ENCODE measurements at places on chromosomes 1 and 21.

GRCh38 chr1:65541865-65542264 lies 121.4 kb downstream of the LEPR start:
- DNase-seq: no peak

- DNase-seq: peak; percentile 85
These were observed 11.4 kb downstream of the FAM229A start for GRCh38 chr1:32350785-32351398.

DNA sequence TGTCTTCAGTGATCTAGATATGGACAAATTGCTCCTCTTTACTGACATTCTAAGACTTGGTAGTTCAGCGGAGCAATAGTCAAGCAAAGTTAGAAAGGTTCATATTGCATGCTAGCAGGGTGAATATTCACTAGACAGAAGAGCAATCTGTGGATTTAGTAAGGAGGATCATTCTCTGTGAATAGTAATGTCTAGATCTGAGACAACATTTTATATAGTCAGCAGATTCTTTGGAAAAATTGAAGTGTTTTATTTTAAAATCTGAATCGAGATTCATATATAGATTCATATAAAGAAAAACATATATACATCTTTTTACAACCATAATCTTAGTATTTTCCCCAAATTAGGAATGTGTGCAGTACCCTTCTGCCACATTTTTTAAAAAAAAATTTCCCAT lies 274.5 kb upstream of the BRINP3 start:
- no peak for DNase-seq

DNA sequence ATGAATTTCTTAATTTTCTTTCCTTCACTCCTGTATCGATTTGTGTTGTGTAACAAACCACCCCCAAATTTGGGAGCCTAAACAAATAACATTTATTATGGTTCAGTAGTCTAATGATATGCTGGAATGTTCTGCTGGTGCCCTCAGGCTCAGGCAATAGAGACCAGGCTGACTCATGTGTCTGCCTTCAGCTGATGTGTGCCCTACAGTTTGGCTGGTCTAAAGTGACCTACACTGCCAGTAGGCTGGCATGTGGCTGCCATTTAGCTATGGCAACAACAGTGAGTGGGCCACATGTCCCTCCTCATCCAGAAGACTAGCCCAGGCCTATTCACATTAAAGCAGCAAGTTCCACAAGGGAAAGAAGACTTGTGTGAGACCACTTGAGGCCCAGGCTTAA lies 115.8 kb downstream of the PTPRC start:
- DNase-seq: no peak

DNA sequence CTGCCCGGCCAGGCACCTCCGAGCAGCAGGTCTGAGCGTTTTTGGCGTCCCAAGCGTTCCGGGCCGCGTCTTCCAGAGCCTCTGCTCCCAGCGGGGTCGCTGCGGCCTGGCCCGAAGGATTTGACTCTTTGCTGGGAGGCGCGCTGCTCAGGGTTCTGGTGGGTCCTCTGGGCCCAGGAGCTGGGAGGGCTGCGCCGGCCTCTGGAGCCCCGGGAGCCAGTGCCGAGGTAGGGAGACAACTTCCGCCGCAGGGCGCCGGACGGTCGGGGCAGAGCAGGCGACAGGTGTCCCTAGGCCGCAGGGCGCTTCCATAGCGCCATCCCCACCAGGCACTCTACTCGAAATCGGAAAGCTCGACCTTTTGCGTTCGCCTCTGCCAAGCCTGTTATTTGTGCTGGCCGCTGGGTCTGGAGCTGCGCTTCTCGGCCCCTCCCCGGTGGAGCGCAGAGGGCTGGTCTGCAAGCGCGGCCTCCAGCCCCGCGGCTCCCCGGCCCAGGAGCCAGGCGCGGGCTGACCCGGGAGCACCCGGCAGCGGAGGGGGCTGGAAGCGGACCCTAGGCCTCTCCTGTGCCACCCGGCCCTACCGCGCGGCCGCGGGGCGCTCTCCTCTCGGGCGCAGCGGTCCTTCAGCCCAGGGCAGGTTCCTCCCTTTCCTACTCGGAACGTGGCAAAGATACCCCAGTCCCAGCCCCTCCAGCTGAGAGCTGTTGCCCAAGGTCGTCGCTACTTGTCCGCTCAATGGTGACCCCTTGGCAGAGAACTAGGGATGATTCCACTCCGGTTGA lies 2.2 kb downstream of the SIM2 start:
- DNase-seq: peak; percentile 44

GRCh38 chr1:193516755-193517388 lies 330.5 kb upstream of the B3GALT2 start:
- DNase-seq: no peak

- DNase-seq: no peak
These were observed 3.0 kb downstream of the DMRTB1 start for GRCh38 chr1:53462193-53462592.

- DNase-seq: no peak
These were observed 27.3 kb upstream of the SPATA6 start for GRCh38 chr1:48499211-48499735.

- DNase-seq: peak; percentile 48
These were observed 28.1 kb downstream of the ANGPTL3 start for GRCh38 chr1:62625415-62625814.

GRCh38 chr1:16978567-16979474 lies 1.6 kb downstream of the MFAP2 start:
- DNase-seq: no peak

GRCh38 chr1:207261971-207262370 lies 59.5 kb upstream of the CD55 start:
- no peak for DNase-seq

DNA sequence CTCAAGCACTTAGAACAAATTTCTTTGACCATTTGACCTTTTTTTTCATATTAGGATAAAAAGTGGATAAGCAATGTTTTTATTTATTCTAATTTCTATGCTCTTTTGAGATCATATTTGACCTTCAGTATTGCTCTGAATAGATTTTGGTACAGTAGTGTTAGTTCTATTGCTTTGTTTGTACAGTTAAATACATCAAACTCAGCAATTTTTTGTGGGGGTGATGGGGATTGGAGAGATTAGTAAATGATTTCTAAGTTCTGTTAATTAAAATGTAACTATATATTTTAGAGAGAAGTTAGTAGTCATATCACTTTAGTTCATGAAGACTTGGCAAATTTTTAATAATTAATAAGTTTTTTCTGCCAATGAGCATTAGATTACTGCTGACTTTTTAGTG lies 2.4 kb upstream of the GPR52 start:
- no peak for DNase-seq

GRCh38 chr1:16247441-16247840 lies 10.5 kb upstream of the CPLANE2 start:
- no peak for DNase-seq

DNA sequence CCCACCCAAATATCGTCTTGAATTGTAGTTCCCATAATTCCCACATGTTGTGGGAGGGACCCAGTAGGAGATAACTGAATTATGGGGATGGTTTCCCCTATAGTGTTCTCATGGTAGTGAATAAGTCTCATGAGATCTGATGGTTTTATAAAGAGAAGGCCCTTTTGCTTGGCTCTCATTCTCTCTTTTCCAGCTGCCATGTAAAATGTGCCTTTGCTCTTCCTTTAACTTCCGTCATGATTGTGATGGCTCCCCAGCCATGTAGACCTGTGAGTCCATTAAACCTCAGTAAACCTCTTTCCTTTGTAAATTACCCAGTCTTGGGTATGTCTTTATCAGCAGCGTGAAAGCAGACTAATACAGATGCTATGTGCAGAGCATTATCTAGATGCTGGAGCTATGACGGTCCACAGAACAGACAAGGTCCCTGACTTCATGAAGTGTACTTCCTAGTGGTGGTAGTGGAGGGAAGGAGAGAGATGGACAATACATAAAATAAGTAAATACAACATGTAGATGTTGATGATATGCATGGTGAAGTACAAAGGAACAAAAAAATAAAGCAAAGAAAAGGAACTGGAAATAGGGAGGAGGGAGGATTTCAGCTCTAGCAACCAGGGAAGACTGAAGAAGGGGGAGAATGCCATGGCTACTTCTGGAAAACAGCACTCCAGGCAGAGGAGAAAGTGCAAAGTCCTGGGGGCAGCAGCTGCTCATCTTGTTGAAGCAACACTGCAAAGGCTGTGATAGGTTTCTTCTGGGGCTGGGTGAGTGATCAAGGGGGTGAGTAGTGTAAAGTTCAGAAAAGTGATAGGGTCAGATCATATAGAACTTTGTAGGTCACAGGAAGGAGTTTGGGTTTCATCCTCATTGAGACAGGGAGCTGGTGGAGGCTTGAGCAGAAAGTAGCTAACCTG lies 6.8 kb upstream of the RCAN1 start:
- DNase-seq: no peak

DNA sequence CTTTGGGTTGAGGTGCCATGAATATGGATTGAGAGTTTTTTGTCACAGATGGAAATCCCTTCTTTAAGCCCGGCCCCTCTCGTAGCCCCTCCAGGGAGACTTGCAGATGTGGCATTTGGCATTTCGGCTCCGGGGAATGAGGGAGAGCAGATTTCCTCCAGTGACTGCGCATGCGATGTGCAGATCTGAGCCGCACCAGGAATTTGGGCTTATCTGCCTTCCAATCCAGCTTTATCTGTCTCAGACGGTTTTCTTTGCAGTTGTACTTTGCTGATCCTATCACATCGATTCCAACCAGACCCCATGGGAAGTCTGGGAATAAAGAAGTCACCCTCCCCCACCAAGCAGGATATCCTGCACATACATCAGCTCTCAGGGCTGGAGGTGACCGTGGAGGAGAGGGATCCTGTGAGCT lies 11.7 kb downstream of the KIF26B start:
- DNase-seq: no peak

GRCh38 chr1:100904528-100904927 lies 8.6 kb downstream of the SLC30A7 start:
- DNase-seq: no peak

GRCh38 chr1:67816506-67816905 lies 16.8 kb downstream of the GNG12 start:
- DNase-seq: no peak

- no peak for DNase-seq
These were observed 39.7 kb downstream of the GNG12 start for GRCh38 chr1:67793562-67793961.

DNA sequence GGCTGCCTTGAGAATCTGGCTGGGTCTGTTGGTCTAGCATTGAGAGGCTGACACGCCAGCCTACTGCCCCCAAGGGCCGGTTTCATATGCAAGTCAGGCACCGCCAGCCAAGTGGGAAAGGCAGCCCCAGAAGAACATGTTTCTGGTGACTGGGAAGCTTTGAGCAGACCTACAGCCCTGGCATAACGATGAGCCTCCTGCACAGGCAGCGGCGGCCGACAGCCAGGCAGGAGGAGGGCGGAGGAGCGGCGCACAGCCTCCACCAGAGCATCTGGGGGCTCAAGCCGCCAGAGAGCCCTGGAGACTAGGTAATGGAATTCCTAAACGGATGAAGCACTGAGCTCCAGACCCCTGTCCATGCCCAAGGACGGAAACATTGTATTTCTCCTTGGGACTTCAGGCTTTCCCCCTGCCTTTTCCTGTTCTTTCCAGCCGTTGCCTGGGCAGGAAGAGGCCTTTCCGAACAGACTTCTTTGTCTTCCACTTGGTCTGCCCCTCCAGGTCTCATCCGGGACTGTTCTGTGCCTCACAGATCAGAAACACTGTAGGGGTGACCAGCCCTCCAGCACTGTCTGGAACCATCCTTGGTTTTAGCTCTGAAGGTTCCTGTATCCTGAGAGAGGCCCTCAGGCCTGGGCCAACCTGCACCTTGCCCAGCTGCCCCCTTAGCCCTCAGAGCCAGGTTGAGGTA lies 59.5 kb downstream of the IRF2BP2 start:
- no peak for DNase-seq

GRCh38 chr1:41859686-41860085 lies 59.0 kb downstream of the HIVEP3 start:
- DNase-seq: no peak

DNA sequence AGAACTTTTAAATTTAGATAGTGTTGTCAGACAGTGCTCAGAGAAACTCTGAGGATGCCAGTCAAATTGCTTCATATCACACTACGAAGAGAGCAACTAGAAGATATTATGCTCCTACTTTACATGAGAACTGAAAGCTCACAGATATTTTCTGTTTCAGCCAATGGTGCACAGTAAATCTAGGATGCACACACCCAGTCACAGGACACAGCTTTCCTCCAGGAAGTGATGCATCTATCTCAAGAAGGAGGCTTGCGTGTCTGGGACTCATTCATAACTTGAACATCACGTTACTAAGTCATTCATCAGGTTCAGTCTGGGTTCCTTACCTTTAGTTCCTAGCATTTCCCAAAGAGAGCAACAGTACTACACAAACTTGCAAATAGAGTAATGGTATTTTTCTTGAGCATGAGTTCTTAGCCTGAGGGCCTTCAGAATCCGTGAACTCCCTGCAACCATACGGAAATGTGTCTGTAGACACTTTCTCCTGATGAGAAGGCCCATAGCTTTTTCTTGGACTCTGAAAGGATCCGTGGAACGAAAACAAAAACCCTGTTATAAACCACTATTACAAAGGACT lies 12.2 kb downstream of the ZNF697 start:
- DNase-seq: peak; percentile 56

GRCh38 chr1:213264531-213264930 lies 213.5 kb downstream of the RPS6KC1 start:
- no peak for DNase-seq

GRCh38 chr1:208235982-208236761 lies 8.0 kb downstream of the PLXNA2 start:
- peak; percentile 32 for DNase-seq

GRCh38 chr1:203287109-203287893 lies 18.0 kb upstream of the BTG2 start:
- DNase-seq: peak; percentile 86

DNA sequence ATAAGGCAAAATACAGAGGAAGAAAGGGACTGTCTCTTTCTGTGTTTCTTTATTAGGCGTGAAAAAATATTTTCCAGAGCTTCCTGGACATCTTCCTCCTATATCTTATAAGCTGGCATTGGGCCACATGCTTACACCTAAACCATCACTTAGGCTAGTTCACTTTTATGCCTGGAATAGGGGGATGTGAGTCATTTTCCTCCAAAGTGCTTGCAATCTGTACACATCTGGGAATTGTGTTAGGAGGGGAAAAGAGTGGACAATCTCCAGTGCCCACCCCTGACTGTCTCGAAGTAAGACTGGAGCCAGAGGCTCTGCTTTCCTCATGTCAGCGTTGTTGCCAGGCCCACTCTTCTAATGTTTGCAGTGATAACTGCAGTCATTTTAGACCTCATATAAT lies 29.9 kb downstream of the GIPC2 start:
- DNase-seq: no peak

GRCh38 chr1:47727051-47727696 lies 270.0 kb downstream of the TRABD2B start:
- peak; percentile 11 for DNase-seq

GRCh38 chr21:31609081-31609480 lies 50.4 kb upstream of the SOD1 start:
- DNase-seq: no peak

Measured in GM20000 (cell line).